SW480 (cell line): ENCODE measurements at places on chromosomes 1 and 21.

DNA sequence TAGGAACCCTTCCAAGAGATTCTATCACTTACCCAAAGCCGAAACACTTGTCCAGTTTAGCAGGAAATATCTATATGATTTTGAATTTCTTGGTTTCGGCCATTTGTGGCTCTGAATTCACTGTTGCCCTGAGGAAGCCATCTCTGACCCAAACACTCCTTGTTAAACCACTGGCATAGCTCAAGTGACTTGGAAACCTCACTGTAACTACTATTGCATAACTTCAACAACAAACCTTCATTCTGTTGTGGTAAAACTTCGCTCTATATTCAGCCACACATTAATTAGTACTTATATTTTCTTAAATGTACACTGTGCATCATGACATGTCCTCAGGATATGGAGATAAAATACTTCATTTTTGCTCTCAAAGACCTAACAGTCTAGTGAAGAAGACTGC lies 63.2 kb downstream of the ST6GALNAC3 start:
- DNase-seq: no peak

GRCh38 chr1:8408151-8408839 lies 90.4 kb downstream of the SLC45A1 start:
- peak; percentile 55 for DNase-seq

GRCh38 chr1:89660224-89661061 lies 27.5 kb downstream of the LRRC8C start:
- DNase-seq: no peak

DNA sequence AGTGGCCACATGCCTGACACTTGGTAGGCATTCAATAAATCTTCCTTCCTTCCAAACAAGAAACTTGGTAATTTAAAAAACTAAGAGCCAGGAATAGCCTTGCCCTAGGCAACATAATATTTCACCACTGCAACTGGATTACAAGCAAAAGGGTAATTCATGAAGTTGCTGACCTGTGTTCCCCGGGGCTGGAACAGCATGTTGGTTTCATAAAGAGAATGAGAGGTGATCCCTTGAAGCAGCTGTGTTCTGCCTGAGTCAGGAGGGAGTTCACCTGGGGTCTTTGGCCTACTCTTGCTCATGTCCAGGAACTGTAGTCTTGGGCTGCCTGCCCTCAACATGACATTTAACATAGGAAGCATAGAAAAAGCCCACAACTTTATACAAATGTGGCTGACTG lies 329.0 kb upstream of the DAB1 start:
- DNase-seq: no peak

GRCh38 chr21:33976082-33977016 lies 60.7 kb upstream of the ATP5PO start:
- DNase-seq: peak; percentile 91

DNA sequence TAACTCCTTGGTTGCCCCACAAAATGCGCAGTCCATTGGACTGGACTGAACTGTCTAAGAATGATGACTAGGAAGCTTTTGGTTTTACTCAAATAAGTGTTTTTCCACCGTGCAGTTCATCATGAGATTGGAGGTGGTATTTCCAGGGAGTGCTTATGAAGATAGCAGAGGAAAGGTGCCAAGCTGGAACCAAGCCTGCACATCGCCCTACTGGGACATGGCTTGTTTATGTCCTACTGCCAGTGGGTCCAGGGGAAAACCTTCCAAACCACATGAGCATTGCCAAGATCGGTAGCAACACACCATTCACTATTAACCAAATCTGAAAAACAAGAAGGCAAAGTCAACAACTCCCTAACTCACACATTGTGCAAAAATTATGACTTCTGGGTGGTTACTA lies 54.7 kb upstream of the DSCAM start:
- no peak for DNase-seq

- DNase-seq: no peak
These were observed 268.5 kb downstream of the DUSP10 start for GRCh38 chr1:221473411-221473810.

- peak; percentile 55 for DNase-seq
These were observed 8.6 kb downstream of the FMOD start for GRCh38 chr1:203342192-203342940.

DNA sequence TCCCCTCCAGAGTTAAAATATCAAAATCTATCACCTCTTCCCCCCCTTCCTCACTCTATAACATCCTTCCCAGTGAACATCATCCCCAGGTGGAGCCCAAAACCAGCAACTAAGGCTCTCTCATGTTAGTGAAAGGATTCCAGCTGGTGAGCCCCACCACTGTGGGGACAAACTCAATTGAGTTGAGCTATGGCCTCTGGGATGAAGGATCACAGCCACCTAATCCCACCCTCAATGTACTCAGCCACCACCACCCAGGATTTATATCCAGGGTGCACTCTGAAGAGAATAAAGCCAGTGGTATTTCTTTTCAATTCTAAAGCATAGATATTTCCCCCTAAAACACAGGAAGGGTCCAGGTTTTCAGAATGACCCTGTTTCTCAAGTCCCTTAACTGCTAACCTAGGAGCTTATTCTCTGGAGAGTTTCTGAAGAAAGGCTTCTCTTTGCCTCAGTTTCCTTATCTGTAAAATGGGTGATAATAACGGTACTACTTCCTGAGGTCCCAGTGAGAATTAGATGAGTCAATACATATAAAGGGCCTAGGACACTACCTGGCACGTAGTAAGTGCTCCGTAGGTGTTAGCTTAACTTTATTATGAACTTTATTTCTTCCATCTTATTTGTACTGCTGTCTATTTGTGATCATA lies 15.6 kb upstream of the BOLA1 start:
- no peak for DNase-seq

DNA sequence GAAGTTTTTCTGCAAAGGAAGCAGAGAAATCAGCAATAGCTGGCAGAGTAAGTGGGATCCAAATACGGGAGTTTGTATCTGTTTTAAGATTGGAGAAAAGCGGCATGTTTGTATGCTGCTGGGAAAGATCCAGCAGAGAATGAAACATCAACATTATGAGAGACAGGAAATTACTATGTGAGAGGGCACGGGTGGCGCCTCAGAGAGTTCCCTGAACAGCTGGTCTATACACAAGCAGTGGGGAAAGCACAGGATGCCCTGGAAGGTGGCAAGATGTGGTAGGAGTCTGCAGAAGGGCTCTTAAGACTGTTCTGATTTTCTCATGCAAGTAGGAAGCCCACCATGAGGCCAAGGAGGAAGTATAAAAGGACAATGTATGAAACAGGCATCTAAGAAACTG lies 130.4 kb downstream of the RERE start:
- no peak for DNase-seq

DNA sequence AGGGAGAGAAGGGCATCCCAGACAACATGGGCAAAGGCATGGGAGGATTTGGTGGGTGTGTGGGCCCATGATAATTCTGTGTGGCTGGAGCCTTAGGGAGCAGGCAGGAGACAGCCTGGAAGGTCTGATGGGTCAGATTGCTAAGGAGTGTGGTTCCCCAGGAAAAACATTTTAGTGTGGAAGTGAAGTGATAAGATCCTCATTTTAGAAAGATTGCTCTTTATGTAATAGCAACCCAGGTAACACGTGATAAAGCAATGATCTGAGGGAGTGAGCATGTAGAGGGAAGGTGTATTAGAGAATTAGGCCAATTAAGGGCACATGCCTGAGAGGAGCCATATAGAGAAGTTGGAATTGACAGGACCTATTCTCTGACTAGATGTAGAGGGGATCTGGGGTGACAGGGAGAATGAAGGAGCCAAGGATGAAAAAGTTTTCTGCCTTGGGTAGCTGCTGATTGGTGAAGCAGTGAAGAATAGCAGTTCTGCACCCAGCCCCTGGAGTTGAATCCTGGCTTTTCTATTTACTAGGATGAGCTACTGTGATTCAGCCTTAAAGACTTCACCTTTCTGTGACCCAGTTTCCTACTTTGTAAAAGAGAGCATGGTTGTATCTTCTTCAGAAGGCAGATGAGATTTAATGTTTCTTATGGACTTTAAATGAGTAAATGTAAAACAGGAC lies 18.7 kb upstream of the SLAMF6 start:
- no peak for DNase-seq

DNA sequence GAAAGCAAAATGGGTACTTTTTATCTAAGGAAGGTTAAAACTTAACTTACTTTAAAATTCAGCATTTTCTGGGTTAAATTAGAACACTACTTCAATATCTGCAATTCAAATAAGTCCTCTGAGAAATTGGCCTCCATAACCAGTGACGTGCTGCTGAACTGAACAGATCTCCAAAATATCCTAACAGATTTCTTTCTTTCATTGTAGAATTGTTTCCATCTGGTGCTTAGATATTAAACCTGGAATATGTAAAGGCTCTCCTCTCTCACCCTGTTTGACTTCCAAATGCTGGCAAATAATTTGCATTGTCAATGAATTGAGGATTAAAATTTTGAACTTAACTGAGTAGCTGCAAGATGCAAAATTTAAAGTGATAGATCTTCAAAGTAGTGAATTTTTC lies 316.9 kb upstream of the CXADR start:
- DNase-seq: no peak

DNA sequence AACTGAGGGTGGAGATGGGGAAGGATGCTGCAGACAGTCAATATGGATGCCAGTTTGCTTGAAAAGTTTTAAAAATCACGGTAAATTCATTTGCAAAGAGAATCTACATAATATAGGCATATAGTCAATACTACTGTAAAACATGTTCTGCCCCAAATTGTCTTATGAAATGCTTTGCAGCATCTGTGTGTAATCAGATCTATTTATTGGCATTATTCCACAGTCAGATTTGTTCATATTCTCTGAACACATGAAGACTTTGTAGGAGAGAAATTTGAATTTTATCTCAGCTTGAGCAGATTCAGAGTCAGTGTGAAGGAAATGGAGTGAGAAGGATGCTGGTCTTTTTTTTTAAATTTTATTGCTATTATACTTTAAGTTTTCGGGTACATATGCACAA lies 88.5 kb downstream of the PLPPR4 start:
- no peak for DNase-seq

GRCh38 chr1:31932491-31933316 lies 5.5 kb downstream of the PTP4A2 start:
- DNase-seq: no peak

DNA sequence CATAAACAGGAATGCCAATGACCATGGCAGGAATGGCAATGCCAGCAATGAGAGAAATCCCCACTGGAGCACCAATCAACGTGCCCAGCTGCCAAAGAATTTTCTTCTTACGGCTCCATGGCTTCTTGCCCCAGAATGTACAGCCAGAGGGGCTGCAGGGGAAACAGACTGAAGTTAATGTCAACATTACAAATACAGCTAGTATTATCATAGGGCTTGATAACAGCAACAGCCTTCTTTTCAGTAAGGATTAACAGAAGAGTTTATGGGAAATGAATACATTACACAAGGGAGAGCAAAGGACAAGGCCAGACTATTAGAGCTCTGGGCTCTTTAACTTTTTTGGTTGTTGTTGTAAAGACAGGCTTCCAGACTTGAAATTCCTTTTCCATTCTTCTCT lies 18.2 kb downstream of the RNF19B start:
- no peak for DNase-seq

- DNase-seq: no peak
These were observed 77.1 kb upstream of the KCTD3 start for GRCh38 chr1:215489771-215490565.

GRCh38 chr1:8782001-8782620 lies 35.3 kb downstream of the RERE start:
- no peak for DNase-seq

DNA sequence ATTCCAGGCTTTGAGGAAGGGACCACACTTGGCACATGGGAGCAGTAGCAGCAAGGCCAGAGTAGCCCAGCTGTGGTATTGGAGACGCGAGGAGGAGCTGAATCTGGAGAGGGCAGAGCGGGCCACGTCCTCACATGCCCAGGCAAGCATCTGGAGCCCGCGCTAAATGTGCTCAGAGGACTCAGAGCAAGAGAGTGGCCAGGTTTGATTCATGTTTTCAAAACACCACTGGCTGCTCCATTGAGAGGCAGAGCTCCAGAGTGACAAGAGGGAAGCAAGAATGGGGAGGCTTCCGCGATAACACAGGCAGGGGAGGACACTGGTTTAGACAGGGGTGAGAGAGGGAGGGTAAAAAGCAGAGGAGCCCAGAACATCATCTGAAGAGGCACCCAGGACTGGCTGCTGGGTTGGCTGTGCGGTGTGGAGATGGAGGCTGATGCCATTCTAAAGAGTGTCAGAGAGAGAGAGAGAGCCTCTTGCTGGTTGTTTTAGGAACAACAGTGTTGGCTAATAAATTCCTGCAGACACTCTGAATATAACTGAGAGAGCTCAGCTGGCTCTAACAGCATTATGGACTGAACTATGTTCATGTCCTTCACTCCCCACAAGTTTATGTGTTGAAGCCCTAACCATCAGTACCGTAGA lies 32.3 kb downstream of the RCAN1 start:
- DNase-seq: peak; percentile 48

DNA sequence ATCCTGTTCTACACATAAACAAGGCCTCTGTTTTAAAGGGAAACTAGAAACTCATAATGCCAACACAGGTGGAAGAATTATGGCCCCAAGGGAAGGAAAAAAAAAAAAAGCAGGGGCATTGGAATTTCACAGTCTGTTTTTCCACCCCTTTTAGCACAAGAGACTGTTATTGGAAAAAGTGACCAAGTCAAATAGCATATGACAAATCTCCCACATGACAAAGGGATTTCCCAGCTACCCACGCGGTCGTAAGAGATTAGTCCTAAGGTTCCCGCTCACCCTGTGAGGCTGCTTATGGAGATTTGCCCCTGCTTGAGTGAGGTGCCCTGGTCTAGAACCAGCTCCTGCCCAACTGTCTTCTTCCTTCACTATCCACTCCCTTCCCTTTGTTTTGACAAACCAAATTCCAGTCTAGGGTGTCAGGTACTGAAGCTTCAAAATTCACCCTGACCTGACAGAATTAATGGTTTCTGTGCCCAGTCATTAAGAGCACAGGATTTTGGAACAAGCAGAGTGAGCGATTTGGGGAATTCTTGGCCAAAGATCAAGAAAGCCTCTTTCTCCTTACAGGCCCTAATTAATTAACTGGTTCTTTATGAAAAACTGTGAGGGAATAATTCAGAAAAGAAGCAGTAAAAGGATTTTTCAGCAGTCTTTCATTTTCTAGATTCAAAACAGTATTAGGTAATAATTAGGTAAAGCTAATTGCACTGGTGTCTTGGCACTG lies 107.3 kb downstream of the NMNAT2 start:
- DNase-seq: no peak

DNA sequence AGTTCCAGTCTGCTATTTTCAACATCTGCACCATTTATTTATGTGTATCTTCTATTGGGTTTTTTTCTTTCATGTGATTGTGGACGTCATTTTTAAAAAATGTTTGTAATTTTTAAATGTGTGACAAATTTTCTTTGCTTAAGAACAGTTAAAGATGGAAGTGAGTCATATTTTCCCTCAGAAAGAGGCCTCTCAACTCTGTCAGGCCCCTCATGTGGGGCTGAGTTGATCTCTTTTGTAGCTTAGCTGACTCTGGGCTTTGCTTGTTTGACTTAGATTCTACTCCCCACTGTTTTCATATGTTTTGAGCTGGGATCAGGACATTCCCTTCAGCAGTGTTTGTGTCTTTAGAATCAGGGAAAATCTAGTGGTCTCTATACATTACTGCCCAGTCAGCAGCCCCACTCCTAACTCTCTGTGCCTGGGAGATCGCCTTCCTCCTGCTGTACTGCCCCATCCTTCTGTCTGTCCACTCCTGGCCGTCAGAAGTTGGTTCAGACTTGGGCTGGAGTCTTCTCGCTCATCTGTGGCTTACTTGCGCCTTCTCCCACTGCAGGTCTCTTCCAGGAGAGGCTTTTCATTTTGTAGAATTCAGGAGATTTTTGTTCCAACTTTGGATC lies 137.4 kb downstream of the DYRK1A start:
- DNase-seq: no peak

GRCh38 chr1:106879538-106879937 lies 176.9 kb upstream of the PRMT6 start:
- no peak for DNase-seq

- no peak for DNase-seq
These were observed 4.7 kb upstream of the CCSAP start for GRCh38 chr1:229347528-229347927.

GRCh38 chr1:224458996-224459395 lies 24.4 kb upstream of the WDR26 start:
- no peak for DNase-seq
